Colonic mucosa (tissue), 4 donors: ENCODE measurements at places on chromosomes 4 and X. TPM values are rescaled to one million over a fixed set of nuclear protein-coding genes. Genes with fewer than 3 reads are reported as not detected.

Gene NSUN7
- 10.9 TPM for total RNA-seq

Gene JAKMIP1
- total RNA-seq: 0.42 TPM

Gene KCNIP4
- total RNA-seq: 1.2 TPM

Gene ADGRL3
- total RNA-seq: 4.1 TPM

Gene FDCSP
- total RNA-seq: 0.49 TPM

Gene NEXMIF
- 0.96 TPM for total RNA-seq

Gene TMSB15A
- total RNA-seq: not detected

Gene NUDT11
- not detected for total RNA-seq

Gene AKAP4
- not detected for total RNA-seq

GRCh38 chr4:5889002-5889696, 3.7 kb downstream of the CRMP1 start:
- DNase-seq: no peak

DNA sequence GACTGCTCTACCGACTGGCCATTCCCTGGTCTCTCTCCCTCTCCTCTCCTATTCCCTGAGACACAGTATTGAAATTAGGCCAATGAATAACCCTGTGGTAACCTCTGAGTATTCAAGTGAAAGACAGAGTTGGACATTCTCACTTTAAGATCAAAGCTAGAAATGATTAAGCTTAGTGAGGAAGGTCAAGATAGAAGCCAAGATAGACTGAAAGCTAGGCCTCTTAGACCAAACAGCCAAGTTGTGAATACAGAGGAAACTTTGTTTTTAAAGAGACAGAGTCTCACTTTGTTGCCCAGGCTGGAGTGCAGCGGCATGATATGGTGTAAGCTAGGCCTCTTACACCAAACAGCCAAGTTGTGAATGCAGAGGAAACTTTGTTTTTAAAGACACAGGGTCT, 64.6 kb downstream of the KDM6A start:
- no peak for DNase-seq

GRCh38 chr4:4541040-4541631, 712 bp downstream of the STX18 start:
- DNase-seq: peak; percentile 53

- no peak for DNase-seq
These were observed 727.6 kb upstream of the MAGEB2 start for GRCh38 chrX:29487714-29488113.

DNA sequence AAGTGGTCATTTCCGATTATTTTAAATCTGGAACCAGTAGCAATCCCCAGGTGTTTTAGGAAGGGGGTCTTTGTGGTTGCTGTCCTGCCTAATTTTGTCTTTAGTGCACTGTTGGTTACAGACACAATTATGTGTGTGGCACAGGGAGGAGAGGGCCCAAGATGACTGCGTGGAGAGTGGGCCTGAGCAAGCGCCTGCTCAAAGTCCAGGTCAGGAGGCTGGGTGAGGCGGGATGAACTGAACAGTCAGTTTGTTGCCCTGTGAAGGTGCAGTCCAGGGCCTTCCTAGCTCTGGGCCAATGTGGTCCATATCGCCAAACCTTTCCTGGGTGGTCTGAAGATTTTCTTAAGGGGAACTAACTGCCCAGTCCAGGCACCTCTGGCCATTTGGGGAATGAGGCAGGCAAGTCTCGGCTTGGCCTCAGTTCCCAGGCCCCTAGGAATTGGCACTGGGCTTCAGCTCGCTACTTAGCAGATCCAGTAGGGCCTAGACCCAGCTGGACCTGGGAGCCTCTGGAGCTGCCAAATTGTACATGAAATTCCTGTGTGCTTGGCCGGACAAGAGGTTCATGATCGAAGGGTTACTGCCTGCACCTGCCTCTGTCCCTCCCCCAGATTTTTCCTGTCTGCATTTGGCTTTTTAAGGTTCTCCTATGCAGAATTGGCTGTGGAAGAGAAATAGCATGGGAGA, 47.6 kb downstream of the ANAPC4 start:
- DNase-seq: no peak

GRCh38 chr4:130722361-130722760, 1626.4 kb downstream of the C4orf33 start:
- DNase-seq: no peak

DNA sequence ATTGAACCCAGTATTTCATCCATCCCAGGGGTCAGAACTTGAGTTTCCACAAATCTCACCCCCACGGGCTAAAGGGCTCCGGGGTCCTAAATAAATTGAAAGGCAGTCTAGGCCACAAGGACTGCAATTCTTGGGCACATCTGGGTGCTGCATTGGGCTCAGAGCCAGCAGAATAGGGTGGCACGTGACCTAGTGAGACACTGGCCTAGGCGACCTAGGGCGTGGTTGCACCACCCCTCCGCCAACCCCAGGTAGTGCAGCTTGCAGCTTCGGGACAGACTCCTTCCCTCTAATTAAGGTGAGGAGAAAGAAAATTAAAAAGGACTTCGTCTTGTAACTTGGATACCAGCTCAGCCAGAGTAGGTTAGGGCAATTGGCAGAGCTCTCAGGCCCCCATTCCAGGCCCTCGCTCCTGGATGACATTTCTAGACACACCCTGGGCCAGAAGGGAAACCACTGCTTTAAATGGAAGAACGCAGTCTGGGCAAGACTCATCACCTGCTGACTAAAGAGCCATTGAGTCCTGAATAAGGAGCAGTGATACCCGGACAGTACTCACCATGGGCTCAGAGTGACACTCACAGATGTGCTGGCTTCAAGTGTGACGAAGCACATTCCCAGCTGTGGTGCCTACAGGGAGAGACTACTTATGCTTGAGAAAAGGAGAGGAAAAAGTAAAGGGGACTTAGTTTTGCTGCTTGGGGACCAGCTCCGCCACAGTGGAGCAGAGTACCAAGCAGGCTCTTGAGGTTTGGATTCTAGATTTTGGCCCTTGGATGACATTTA, 735.4 kb downstream of the FSTL5 start:
- no peak for DNase-seq

DNA sequence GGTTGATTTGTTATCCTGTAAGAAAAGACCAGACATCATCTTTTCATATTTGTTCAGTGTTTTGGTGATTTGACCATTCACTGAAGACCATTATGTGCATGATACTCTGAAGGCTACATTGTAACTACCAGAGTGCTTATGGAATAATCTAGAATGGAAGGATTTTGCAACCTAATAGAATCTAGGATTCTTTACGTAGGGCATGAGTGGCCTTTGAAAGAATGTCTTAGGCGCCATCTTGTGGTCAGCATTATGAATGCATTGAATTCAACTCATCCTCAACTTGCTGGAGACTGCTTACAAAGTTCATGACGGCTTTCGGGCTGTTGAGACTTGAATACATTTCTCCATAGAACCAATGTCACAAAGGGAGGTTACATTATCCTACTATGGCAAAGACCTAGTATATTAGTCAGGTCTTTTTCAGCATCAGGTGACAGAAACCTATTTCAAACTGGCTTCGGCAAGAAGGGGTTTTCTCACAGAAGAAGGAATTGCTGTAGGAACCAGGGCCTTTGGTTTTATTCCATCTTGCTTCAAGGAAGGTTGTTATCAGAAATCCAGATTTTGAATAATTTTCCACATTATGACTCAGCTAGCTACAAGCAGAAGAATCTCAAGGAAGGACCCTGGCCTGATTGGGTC, 104.1 kb downstream of the GPAT3 start:
- peak; percentile 80 for DNase-seq

DNA sequence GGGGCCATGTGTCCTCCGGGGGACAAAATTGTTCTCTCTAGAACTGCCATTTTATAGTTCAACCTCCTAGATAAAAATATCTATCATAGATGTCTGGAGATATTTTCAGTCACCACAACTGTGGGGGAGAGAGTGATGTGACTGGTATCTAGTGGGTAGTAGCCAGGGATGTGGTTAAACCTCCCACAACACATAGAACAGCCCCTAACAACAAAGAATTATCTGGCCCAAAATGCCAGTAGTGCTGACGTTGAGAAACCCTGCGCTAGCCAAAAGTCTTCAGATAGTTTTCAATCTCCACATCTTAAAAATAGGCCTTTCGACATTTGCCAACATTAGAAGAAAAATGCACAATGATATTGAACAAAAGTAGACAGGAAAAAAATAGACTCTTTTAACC, 19.0 kb upstream of the SUPT20HL2 start:
- no peak for DNase-seq

DNA sequence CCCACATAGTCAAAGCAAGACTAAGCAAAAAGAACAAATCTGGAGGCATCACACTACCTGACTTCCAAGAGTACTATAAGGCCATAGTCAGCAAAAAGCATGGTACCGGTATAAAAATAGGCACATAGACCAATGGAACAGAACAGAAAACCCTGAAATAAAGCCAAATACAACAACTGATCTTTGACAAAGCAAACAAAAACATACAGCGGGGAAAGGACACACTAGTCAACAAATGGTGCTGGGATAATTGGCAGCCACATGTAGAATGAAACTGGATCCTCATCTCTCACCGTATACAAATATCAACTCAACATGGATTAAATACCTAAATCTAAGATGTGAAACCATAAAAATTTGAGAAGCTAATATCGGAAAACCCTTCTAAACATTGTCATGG, 819.3 kb upstream of the FRG1 start:
- DNase-seq: no peak

DNA sequence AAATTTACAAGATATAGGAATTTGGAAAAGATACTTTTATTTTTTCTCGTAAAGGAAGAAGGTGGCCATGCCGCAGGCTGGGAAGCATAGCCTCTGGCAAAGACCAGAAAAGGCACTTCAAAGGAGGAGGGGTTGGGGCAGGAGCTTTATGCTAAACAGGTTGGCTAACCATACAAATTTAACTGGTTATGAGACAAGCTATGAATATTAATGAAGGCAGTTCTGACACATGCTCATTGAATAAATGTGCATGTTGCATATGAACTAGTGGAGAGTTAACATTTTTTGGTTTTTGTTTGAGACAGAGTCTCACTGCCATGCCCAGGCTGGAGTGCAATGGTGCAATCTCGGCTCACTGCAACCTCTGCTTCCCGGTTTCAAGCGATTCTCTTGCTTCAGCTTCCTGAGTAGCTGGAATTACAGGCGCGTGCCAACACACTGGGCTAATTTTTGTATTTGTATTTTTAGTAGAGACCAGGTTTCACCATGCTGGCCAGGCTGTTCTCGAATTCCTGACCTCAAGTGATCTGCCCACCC, 36.5 kb downstream of the GALNTL6 start:
- DNase-seq: no peak

DNA sequence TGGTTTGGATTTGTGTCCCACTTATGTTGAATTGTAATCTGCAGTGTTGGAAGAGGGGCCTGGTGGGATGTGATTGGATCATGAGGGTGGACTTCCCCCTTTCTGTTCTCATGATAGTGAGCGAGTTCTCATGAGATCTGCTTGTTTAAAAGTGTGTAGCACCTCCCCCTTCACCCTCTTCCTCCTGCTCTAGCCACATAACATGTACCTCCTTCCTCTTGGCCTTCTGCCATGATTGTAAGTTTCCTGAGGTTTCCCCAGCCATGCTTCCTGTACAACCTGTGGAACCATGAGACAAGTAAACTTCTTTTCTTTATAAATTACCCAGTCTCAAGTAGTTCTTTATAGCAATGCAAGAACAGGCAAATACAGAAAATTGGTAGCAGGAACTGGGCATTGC, 138.7 kb downstream of the INPP4B start:
- peak; percentile 21 for DNase-seq

GRCh38 chrX:8025705-8026104, 98.5 kb upstream of the PNPLA4 start:
- no peak for DNase-seq

- no peak for DNase-seq
These were observed 324.2 kb downstream of the MAPK10 start for GRCh38 chr4:86035688-86036087.

- DNase-seq: peak; percentile 72
These were observed 41.8 kb downstream of the FNIP2 start for GRCh38 chr4:158810487-158811215.

GRCh38 chr4:74284053-74284452, 24.2 kb upstream of the EPGN start:
- no peak for DNase-seq

DNA sequence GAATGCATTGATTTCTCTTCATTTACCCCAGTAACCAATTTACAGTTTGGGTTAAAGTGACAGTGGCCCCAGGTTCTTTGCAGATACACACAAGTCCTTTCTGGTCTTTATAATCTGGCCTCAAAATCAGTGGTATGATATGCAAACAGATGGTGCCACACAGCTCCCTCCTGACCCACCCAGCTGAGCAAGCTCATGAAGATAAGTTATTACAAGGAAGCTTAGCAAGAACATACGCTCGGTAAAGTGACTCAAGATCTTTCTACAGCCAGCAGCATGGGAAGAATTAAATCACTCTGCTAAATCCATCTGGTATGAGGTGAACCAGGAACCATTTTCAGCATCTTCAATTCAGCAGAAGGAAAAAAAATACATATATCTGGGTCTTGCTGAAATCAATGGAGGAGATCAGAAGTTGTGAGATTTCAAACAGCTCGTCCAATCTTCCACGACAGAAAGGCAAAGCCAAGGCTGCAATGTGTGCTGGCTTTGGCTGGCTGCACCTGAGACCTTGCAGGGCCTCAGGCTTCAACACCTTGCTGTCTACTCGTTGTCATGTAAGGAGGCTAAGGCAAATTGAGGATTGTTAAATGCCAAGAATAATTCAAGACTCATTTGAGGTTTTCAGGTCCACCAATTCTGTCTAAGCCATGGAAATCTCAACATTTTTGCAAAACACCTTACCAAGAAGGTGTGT, 28.2 kb downstream of the SEL1L3 start:
- DNase-seq: no peak

DNA sequence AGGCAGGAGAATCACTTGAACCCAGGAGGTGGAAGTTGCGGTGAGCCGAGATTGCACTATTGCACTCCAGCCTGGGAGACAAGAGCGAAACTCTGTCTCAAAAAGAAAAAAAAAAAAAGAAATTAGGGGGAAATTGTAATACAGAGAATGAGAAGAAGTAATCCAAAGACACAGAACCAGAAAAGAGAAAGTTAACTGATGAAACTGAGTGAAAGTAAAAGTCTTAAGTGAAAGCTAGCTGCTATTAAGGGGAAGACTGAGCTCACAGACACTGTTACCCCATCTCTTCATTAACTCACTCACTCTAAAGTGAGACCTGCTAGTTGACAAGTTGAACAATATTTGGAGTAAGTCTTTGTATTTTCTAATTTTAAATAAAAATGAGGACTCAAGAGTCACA, 763.0 kb upstream of the PCDH10 start:
- DNase-seq: no peak

DNA sequence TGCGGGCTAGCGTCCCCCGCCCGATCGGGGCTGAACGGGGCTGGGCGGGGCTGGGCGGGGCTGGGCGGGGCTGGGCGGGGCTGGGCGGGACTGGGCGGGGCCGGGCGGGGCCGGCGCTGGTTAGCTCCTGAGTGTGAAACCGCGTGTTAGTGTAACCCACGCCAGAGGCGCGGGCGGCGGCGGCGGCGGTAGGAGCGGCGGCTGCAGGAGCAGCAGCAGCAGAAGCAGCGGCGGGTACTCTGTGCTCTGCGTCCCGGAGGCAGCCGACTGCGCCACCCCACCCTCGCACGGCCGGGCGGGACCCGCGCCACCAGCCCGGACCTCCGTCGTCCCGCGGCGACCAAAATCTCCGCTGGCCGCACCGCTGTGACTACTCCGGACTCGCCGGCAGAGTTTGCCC, 128.1 kb downstream of the LAS1L start:
- DNase-seq: no peak
